Stimulated activated CD8-positive, alpha-beta memory T cell treated with anti-CD3 and anti-CD28 coated beads, Interleukin-15, amount 100 ng/mL, for 24 hours (primary cell): ENCODE measurements at places on chromosomes 13 and 19.

GRCh38 chr13:90362707-90363106 lies 984.8 kb upstream of the MIR17HG start:
- DNase-seq, result no peak

- no peak for DNase-seq
Measured at GRCh38 chr13:80558074-80558473, 217.1 kb upstream of the SPRY2 start.

GRCh38 chr13:104976986-104977385 lies 1558.5 kb downstream of the EFNB2 start:
- DNase-seq, result no peak

GRCh38 chr13:44063881-44064280 lies 184.2 kb downstream of the LACC1 start:
- no peak for DNase-seq

DNA sequence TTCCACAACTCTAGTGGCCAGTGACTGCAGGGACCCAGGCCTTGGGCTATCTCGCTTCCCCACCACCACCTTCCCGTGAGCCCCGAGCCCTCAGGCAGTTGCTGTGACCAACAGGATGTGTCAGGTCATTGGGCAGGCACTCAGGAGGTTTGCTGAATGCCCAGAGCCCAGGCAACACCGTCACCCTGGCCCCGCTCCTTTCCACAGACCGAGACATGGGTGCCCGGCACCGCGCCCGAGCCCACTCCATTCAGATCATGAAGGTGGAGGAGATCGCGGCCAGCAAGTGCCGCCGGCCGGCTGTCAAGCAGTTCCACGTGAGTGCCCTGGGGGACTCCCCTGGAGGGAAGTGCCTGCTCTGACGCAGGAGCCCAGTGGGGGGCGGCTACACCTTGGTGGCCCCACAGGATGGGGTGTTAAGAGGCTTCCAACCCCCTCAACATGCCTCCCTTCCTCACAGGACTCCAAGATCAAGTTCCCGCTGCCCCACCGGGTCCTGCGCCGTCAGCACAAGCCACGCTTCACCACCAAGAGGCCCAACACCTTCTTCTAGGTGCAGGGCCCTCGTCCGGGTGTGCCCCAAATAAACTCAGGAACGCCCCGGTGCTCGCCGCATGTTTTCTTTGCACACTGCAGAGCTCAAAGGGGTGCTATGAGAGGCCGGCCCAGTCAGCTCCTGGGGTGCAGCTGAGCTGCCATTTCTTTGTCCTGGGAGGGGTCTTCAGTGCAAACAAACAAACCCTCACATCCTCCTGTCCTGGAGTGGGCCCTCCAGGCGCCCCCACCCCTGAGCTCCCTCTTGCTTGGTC lies 3.2 kb downstream of the RPL18A start:
- DNase-seq, result no peak

DNA sequence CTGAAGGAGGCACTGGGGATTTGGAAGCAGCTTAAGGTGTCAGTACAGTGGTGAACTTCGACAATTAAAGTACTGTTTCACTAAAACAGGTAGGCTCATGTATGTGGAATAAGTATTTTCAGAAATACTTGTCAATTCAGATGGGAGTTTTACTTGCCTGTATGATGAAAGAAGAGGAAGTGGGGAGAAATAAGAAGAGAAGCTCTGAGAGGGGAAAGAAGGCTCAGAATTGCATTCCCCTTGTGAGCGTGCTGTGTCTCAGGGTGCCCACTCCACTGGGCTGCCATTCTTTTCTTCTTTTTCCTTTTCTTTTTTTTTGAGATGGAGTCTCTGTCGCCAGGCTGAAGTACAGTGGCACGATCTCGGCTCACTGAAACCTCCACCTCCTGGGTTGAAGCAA lies 38.6 kb upstream of the RNF17 start:
- DNase-seq, result no peak

DNA sequence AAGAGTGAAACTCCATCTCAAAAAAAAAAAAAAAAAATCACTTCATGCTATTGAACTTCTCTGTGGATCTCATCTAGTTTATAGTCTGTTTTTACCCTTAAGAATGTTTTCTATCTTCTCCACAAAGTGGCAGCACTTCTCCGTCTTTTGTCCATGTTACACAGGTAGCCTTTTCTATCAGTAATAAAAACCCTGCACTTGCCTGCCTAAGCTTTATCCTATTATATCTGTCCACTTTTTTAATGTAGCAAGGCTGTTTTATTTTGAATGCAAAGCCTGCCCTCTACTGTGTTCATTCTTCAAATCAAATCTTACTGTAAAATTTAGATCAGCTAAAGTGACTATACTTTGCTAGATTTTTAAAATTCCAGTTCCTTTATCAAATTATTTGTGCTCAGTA lies 124.0 kb downstream of the STOML3 start:
- no peak for DNase-seq

- no peak for DNase-seq
Measured at GRCh38 chr13:85377783-85378182, 421.4 kb downstream of the SLITRK6 start.

DNA sequence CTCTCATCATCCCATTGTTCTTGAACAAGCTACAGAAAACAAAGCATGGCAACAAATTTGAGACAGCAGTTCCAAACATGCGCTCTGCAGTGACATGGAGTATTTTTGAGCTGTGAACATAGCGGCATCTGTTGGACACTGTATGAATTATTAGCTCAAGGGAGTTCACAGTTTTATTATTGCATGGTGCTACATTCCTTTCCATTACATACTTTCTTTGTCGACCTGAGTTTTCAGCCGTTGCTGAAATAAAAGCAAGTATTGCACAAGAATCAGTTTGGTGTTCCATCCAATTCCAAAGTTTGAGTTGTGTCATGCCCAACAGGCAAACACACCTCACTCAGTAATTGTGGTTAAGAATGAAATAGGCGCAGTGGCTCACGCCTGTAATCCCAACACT lies 30.1 kb upstream of the METTL21C start:
- DNase-seq, result no peak

DNA sequence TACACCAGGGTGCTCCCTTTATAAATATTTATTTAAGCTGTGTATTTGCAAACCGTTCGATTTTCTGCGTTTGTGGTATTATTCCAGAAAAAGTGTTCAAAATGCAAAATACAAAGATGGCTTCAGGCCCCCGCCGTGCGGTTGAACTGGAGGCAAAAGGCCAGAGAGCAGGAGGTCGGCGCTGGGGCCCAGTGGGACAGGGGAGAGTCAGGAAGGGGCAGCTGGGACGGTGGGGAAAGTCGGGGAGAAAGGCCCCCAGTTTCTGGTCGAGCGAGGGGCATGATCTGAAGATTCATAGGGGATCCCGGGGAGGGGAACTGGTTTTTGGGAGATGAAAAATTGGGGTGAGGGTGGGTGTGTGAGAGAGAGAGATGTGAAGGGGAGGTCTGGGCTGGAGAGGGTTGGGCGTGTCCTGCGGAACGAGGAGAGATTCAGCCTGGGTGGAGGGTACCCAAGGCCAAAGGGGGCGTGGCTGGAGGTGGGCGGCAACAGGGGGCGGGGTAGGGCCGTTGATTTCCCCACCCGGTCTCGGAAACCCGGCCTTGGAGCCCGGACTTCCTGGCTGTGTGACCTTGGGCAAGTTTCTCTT lies 678 bp downstream of the ISOC2 start:
- DNase-seq, result no peak

- no peak for DNase-seq
Measured at GRCh38 chr19:54875506-54875905, 1.5 kb downstream of the FCAR start.

DNA sequence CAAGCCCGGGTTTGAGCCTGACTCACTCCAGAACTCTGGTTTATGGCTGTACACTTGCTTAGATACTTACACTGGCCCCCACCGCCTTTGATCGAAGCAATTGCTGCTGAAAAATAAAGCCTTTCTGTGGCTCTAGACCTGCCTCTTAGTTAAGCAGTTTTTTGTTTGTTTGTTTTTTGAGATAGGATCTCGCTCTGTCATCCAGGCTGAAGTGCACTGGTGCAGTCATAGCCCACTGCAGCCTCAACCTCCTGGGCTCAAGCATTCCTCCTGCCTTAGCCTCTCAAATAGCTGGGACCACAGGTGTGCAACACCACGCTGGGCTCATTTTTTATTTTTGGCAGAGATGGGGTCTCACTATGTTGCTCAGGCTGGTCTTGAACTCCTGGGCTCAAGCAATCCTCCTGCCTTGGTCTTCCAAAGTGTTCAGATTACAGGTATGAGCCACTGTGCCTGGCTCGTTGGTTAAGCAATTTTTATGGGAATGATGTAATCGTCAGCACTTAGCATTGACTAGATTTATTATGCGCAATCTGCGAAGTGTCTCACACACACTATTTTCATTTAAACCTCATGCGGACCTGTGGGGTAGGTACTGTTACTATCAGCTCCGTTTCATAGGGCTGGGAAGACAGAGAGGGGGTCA lies 22.2 kb downstream of the PPP2R1A start:
- no peak for DNase-seq

GRCh38 chr19:38665950-38666662 lies 18.7 kb downstream of the ACTN4 start:
- DNase-seq, result no peak

- DNase-seq, result no peak
Measured at GRCh38 chr13:91896547-91896946, 498.1 kb downstream of the GPC5 start.

GRCh38 chr19:29845574-29846176 lies 33.9 kb downstream of the CCNE1 start:
- no peak for DNase-seq

DNA sequence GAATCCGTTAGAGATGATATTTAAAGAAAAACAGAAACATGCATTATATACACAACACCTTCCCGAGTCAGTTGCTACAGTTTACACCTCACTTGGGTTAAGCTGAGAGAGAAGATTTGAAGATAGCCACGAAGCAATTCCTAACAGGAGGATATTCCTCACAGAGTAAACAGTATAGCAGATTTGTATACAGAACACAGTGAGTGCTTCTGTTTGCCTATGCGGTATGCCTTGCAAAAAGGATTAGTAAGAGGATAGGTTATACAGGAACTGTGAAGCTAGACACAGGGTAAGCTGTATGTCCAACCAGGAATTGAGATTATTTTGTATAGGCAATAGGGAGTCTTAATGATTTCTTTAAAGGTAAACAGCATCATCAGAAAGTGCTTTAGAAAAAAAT lies 471.8 kb downstream of the LIG4 start:
- no peak for DNase-seq

DNA sequence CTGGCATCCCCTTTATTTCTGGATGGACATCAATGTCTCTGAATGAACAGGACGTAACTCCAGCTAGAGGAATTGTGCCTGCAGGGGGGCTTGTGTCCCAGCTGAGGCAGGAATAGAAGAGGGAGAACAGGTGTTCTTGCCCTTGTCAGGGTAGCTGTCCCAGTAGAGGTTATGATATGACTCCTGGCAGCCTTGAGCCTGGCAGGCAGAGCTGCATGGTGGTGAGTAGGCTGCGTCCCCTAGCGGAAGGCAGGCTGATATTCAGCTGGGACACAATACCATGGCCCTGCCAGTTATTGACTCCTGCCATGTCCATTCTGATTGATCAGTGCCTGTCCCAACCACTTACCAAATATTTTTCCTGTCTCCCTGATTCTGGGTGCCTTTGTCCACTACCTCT lies 197.2 kb downstream of the RAP2A start:
- no peak for DNase-seq

GRCh38 chr19:10535613-10536012 lies 8.1 kb upstream of the ATG4D start:
- DNase-seq, result no peak
